ENCODE measurements at places on chromosomes 7 and 10. TPM values are rescaled to one million over a fixed set of nuclear protein-coding genes. Genes with fewer than 3 reads are reported as not detected.

The DMBT1 gene
- not detected for total RNA-seq

The DMTF1 gene
- total RNA-seq, result 144 TPM

DNA sequence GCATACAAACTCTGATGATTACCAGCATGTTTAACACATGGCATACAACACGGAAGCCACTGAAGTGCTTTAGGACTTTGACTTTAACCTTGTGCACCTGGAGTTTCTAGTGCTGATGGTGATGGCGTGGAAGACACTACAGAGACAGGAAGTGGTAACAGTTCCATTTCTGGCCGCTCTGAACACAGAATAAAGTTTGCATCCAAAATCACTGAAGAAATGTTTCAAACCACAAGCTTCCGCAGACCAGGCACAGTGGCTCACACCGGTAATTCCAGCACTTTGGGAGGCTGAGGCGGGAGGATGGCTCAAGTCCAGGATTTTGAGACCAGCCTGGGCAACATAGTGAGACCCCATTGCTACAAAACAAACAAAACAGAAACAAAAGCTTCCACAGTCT lies 40.3 kb upstream of the TNPO3 start:
- H3K27ac ChIP-seq, result peak overlapping the region; percentile 86
- no peak for DNase-seq
- H3K4me3 ChIP-seq, result peak overlapping the region; percentile 39
- no peaks in the 10 kb centered on the region for H3K36me3 ChIP-seq

- no peaks in the 10 kb centered on the region for H3K27me3 ChIP-seq
- DNase-seq, result no peak
- H3K4me3 ChIP-seq, result no peak overlapping the region
- H3K27ac ChIP-seq, result no peak overlapping the region
- no peaks in the 10 kb centered on the region for H3K36me3 ChIP-seq
- peaks cover 5% of the 10 kb centered on the region for H3K4me1 ChIP-seq
Measured at GRCh38 chr10:63286754-63287264, 153.7 kb downstream of the NRBF2 start.

The SPAM1 gene
- not detected for total RNA-seq

GRCh38 chr10:22825841-22826240 lies 102.0 kb upstream of the ARMC3 start:
- H3K27me3 ChIP-seq, result peaks cover under 1% of the 10 kb centered on the region
- no peak for DNase-seq
- H3K4me3 ChIP-seq, result no peak overlapping the region
- no peaks in the 10 kb centered on the region for H3K4me1 ChIP-seq
- H3K36me3 ChIP-seq, result no peaks in the 10 kb centered on the region
- H3K27ac ChIP-seq, result no peak overlapping the region

- DNase-seq, result no peak
- no peak overlapping the region for H3K4me3 ChIP-seq
- H3K4me1 ChIP-seq, result no peaks in the 10 kb centered on the region
- H3K27ac ChIP-seq, result no peak overlapping the region
- no peaks in the 10 kb centered on the region for H3K36me3 ChIP-seq
- H3K27me3 ChIP-seq, result peaks cover 12% of the 10 kb centered on the region
Measured at GRCh38 chr10:91662993-91663392, 30.1 kb upstream of the PPP1R3C start.

DNA sequence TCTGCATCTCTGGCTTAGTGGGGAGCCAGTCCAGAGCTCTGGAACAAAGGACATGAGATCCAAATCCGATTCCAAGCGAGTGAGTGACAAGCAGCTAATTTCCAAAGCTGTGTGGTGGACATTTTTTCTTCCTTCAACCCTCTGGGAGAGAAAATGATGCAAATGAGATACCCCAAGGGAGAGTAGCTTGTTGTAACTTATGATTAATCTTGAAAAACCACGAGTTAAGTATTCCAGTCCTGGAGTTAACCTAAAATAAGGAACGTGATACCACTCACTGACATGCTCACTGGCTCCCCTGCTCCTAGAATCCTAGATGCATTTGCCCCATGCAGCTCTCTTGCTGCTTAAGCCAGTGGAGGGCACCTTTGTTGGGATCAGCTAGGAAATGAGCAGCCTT lies 116.0 kb upstream of the HABP2 start:
- H3K4me1 ChIP-seq, result no peaks in the 10 kb centered on the region
- no peak for DNase-seq
- H3K27ac ChIP-seq, result no peak overlapping the region
- H3K36me3 ChIP-seq, result no peaks in the 10 kb centered on the region
- no peak overlapping the region for H3K4me3 ChIP-seq
- no peaks in the 10 kb centered on the region for H3K27me3 ChIP-seq

DNA sequence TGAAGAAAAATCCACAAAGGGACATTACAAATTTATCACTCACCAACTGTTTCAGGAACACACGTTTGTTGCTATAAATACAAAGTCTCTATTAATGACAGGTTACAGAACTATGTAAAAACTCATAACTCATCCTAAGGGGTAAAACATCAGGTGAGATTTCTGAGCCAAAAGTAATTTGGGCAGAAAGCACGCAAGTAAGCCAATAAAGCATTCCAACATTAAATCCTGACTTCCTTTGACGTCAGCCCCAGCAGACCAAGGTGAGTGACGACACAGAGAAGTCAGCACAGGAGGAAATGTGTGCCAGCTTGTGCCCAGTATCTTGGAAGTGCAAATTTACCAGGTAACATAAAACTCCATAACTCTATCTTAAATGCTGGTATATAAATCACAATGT lies 45.7 kb downstream of the IMMP2L start:
- no peak overlapping the region for H3K27ac ChIP-seq
- H3K4me3 ChIP-seq, result no peak overlapping the region
- no peak for DNase-seq
- H3K27me3 ChIP-seq, result no peaks in the 10 kb centered on the region
- H3K36me3 ChIP-seq, result peaks cover 4% of the 10 kb centered on the region
- H3K4me1 ChIP-seq, result no peaks in the 10 kb centered on the region

DNA sequence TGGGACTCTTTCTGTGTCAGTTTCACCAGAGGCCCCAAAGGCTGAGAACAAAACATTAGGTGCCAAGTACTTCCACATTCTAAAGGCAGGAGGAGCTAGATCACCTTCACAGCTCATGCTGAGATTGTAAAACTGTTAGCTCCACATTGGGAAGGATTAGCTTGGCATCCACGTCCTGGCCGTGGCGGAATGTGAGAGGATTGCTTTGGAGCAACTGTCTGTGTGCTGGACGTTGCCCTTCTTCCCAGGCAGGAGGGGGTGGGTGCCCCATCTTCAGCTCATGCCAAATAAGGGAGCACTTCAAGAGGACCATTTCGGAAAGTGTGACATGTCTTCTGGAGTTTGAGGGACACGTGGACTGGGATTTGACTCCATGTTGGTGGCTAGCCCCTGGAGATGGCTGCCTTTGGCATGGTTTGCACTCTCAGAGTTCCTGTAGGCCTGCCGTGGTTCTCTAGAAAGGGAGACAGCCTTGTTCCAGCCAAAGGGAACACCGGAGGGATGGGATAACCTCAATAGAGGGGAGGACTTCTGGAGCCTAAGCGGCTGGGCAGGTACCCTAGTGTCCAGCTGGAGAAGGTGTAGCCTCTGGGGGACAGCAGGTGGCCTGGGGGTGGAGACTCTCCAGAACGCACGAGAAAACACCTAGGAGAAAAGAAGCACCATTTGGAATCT lies 19.9 kb upstream of the FMC1 start:
- no peak for DNase-seq
- H3K4me1 ChIP-seq, result no peaks in the 10 kb centered on the region
- H3K4me3 ChIP-seq, result no peak overlapping the region
- no peaks in the 10 kb centered on the region for H3K27me3 ChIP-seq

The PAX4 gene
- total RNA-seq, result not detected

The ASB10 gene
- total RNA-seq, result not detected

The TMEM213 gene
- total RNA-seq, result not detected

GRCh38 chr7:136938476-136938875 lies 70.0 kb downstream of the CHRM2 start:
- no peak for DNase-seq
- no peak overlapping the region for H3K4me3 ChIP-seq
- H3K4me1 ChIP-seq, result no peaks in the 10 kb centered on the region

Measured in natural killer cell treated with Interleukin-12 subunit alpha and Interleukin-12 subunit beta and Interleukin-15 and Interleukin-18, amount 100 ng/mL, for 72 hours (primary cell).